ENCODE measurements at places on chromosomes 1 and 21. TPM values are rescaled to one million over a fixed set of nuclear protein-coding genes. Genes with fewer than 3 reads are reported as not detected.
A peak's percentile ranks its signal among the peaks of the same experiment; 100 is the strongest.

DNA sequence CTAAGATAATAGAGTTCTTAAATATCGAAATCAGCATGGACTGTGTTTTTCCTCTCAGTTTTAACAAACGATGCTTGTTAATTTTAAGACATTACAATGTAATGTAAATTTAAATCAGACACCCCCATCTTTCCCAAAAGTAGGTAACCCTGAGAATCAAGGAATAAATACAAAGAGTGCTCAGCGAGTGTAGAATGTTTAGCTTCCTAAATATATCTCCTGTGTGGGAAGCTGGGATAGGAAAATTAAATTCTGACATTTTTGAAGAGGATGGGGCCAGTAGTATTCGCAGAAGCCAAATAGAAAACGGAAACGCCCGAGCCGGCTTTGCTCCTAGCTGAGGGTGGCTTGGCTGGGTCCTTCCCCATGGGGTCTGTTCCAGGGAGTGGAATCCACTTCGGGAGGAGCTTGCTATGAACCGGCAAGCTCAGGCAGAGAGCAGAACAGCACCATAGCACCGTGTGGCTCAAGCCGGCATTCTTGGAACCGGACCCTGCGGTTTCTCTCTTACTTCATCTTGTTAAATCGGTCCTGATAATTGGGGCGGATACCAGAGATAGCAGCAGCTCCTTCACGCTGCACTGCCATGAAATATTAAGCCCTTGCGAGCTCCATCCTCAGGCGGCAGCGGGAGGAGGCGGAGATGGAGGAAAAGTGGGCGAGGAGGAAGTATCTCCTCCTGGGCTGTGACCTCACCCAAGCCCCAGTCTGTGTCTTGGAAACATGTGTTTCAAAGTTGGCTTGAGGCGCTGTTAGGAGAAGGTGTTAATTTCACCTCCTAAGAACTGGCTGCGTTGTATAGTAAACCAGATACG is 24.9 kb downstream of the MAP3K7CL start:
- DNase-seq: no peak

DNA sequence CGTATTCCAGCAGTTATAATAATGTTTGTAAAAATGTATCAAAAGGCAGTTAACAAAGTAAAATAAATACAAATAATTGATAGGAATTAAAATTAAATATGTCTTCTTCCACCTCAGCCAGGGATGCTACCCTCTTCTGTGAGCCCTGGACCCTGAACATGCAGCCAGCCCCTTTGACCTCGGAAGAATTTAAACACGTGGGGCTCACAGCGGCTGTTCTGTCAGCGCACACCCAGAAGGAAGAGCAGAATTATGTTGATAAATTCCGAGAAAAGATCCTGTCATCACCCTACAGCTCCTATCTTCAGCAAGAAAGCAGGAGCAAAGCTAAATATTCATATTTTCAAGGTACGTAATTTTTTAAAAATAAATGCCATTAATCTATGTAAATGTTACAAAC is 26.5 kb downstream of the UTS2 start:
- DNase-seq: no peak

- DNase-seq: no peak
Measured at GRCh38 chr1:17359031-17359430, 13.0 kb upstream of the PADI6 start.

DNA sequence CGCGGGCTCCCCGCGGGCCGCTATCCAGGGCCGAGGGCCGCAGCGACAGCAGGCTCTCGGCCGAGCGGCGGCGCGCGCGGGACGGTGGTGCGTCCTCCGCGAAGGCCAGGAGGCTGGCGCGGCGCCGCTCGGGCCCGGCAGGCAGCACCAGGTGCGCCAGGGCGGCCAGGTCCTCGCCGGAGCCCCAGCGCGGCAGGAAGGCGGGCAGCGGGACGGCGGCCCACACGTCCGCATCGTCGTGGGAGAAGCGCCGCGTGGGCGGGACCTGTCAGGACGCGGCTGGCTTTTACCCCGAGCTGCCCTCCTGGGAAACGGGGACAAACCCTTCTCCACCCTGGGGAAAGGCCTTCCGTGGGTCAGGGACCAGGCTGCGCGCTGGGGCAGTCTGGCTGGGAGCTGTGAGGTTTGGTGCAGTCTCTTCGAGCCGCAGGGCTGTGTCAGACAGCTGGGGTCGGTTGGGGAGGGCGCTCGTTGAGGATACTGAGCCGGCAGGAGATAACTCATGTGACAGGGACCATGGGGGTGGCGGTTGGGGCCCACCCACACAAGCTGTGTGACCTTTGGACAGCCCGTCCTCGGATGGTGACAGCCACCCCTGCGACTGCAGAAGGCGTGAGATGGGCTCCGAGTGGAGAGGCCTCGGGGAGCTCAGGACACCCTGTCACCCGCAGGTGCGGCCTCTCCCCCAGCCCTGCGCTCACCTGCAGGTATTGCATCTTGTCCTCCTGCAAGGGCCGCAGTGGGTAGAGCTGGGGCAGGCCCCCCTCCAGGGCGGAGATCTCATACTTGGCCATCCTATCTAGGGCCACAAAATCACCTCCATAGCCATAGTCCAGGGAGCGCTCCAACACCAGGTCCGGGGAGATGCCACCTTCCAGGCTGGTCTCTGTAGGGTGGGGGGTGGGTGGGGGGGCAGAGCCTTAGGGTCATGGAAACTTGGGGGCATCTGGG is 6.0 kb downstream of the HES3 start:
- no peak for DNase-seq

- no peak for DNase-seq
Measured at GRCh38 chr1:165284454-165284853, 72.1 kb downstream of the LMX1A start.

DNA sequence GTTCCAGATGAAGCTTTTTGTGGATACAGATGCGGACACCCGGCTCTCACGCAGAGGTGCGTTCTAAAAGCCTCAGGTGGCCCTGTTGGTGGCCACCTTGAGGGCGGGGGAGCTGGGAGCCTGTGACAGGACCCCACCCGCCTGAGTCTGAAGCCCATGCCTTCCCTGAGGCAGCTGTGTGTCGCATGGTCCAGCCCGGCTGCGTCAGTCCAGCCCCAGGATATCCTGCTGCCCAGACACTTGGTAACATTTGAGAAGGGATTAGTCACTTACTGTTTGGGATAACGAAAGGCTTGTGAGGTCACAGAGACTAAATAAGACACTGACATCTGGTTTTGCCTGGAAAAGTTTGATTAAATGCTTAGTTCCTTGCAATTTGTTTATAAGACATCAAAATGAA is 68.9 kb downstream of the UCK2 start:
- DNase-seq: peak; percentile 89

DNA sequence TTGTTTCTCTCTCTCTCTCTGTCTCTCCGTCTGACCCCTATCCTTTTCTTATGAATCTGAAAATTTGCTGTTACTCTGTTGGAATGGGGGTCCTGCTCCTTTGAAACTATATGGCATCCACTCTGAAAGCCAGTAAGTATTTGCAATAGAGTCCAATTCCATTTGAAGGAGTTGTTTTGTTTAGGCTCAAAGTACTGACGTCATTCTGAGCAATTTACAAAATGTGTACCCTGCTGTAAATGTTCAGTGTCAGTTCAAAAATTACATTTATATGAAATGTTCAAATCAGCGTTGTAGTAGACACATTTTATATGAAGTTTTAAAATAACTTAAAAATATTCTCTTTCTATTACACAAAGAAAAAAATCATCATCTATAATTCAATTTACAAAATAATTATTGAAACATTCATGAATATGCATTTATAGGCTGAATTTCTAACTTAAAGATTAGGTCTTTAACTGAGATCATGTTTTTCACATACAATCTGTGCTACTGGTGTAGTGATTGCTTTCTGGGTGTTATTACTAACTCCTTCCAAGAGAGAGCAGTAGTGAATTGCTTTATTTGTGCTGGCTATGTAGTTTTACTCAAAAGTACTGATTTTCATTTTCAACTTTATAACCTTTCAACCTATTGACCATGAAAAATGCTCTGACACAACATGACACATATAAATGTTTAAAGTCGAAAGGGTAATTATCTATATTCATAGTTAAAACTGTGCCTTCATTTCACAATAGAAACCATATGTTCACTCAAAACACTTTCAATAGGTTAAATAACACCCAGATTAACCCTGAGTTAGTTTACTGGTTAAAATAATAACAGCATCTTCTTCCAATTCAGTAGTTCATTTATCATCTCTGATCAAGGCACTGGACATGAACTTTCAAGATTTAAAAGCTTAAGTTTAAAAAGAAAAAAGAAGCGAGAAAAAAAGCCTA is 253.1 kb upstream of the ADGRL4 start:
- peak; percentile 18 for DNase-seq

GRCh38 chr1:86619313-86619712 is 72.4 kb downstream of the CLCA4 start:
- DNase-seq: no peak

DNA sequence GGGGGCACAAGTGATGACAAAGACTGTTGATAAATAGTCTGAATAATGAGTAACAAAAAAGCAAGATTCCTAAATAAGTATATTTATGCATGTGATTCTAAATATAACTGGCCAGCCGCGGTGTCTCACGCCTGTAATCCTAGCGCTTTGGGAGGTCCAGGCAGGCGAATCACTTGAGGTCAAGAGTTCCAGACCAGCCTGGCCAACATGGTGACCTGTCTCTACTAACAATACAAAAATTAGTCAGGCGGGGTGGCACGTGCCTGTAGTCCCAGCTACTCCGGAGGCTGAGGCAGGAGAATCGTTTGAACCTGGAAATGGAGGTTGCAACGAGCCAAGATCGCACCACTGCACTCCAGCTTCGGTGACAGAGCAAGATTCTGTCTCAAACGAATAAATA is 161.5 kb downstream of the TOMM20 start:
- no peak for DNase-seq

DNA sequence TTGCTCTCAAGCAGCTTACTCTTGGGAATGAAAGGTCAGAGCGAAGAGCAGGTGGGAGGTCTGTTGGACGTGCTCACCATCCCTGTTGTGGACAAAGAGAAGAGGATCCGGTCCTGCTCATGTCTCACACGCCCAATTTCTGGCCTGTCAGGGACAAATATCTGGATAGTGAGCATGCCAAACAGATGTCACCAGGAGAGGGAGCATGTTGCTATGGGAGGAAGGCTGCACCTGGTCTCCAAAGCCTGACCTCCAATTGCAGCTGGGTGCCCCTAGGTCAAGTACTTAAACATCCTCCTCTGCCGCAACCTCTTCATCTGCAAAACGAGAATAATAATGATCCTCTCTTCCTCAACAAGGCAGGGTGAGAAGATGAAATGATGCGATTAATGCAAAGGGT is 53.4 kb downstream of the DMRTA2 start:
- DNase-seq: no peak

GRCh38 chr1:71582673-71583072 is 501.8 kb upstream of the ZRANB2 start:
- no peak for DNase-seq

GRCh38 chr1:170967042-170967910 is 31.9 kb downstream of the MROH9 start:
- peak; percentile 19 for DNase-seq

DNA sequence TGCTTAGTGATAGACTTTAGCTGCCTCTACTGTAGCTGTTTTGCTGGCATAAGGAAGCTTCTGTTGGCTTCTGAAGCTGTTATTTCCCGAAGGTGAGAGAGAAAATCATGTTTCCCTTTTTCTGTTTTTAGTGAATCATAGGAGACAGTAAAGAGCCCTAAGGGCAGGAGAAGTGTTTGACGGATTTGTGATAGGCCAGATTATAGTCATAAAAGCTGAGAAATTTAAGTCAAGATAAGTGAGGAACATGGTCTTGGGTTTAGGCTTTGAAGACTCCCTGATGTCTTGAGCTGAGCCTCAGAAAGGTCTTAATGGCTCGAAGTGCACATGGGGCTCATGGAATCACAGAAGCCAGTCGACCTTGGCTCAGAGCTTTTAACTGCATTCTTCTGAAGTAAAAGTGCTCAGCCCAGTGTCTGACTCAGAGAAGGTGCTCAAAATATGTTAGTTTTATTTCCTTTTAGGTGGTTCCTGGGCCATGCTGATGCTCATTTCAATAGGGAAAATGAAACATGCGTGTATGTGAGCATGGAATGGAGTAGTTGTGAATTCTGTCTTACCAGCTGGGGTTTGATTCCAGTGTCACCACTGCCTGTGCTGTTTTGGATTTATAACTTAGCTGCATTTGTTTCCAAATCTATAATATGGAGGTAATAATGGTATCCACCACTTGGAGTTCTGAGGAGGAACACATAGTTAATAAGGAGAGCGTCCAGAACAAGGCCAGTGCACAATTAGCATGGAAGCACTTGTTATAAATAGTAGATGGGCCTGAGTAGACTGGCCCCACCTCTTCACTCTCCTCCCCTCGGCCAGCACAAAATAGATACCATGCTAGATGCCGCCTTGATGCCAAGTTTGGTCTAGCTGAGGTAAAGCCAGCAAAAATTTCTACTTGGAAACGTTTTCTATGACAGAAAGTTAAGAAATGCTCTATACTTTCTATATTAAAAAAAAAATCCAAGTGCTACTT is 99.2 kb downstream of the C1orf21 start:
- no peak for DNase-seq

DNA sequence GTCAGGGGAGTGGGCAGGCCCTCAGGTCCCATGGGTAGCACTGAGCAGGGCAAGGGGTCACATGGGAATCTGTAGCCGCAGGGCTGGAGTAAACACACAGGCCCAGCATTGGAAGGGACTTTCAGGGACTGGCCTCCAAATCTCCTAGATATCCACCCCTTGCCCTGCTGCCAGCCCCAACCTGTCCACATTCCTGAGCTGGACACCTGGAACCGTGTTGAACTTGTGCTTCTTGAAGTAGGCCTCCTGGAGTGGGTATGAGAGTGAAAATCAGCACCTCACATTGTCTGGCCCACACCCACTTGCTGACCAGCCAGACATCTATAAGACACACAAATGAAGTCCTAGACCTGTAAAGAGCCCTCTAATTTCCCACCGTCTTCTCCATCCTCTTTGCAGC is 7.7 kb downstream of the POMGNT1 start:
- DNase-seq: no peak

DNA sequence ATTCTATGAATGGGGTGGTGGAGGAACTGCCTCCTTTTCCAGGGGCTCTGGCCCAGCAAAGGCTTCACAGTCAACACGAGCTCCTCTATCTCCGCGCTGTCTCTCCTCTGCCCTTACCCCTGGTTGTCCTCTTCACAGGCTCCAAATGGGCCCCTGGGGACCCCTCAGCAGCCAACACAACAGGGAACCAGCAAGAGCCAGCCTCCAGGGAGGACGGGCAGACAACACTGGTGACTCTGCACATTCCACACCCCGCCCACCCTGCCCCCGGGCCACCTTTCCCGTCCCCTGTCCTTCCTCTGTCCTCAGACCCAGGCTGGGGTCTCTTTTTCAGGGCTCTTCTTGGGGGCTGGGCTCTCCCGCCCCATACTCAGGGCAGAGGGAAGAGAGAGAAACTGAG is 17.5 kb upstream of the ETV3 start:
- no peak for DNase-seq

- DNase-seq: peak; percentile 89
Measured at GRCh38 chr1:244113532-244114320, 62.6 kb downstream of the ZBTB18 start.

GRCh38 chr1:1003618-1004419 is 3.9 kb upstream of the HES4 start:
- no peak for DNase-seq

The S100A16 gene
- 699 TPM for polyA plus RNA-seq

The SYT14 gene
- 1.5 TPM for polyA plus RNA-seq

The RGS8 gene
- not detected for polyA plus RNA-seq

The PTPN22 gene
- 0.06 TPM for polyA plus RNA-seq

The UQCRHL gene
- polyA plus RNA-seq: 0.56 TPM

The SYCP1 gene
- polyA plus RNA-seq: not detected

The SRSF10 gene
- polyA plus RNA-seq: 55.1 TPM

The CFAP141 gene
- polyA plus RNA-seq: not detected

The KRTAP19-3 gene
- polyA plus RNA-seq: not detected

The INTS3 gene
- polyA plus RNA-seq: 52.8 TPM

The BMP8B gene
- 0.01 TPM for polyA plus RNA-seq

All from BJ (cell line).